ENCODE measurements at places on chromosomes 16 and 17.
A peak's percentile ranks its signal among the peaks of the same experiment; 100 is the strongest.

- no peak for DNase-seq
Measured at GRCh38 chr16:14629612-14629918, 495 bp downstream of the PARN start.

- no peak for DNase-seq
Measured at GRCh38 chr16:21568502-21569189, 30.7 kb upstream of the METTL9 start.

- DNase-seq: no peak
Measured at GRCh38 chr16:69083306-69083941, 22.0 kb upstream of the HAS3 start.

DNA sequence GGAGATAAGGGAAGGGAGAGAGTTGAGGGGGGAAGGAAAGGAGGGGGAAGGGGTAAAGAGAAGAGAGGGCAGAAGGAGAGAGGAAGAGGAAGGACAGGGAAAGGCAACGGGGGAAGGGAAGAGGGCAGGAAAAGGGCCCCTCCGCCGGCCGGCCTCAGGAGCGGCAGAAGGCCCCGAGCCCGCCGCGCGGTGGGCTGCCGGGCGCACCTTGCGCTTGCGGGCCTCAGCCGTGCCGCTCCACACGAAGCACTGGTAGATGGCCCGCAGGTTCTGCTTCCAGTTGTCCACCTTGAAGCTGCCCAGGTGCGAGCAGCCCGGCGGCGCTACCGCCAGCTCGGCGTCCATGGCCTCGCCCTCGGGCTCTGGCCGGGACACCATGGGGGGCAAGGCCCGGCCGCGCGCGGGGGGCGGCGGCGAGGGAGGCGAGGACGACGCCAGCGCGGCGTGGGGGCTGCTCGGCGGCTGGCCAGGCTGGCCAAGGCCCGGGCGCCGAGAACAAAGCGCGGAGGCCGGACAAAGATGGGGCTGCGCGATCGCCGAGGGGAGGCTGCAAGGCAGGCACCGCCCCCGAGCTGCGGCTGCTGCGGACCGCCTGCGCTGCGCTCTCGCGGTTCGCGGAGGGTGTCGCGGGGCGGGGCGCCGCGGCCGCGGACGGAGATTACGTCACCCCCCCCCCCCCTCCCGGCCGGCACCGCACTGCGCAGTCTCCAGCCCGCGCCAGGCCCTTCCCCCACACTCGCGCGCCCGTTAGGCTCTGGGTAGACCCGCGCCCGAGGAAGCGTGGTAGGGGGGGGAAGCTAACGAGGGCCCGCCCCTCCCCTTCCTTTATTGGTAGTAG is at the start of gene USP22:
Gene USP22, minus strand, starts transcription at position 554 of the 838 bp plus-strand sequence. Its CDS starts 176 bp downstream, at position 378.
- no peak for DNase-seq

GRCh38 chr17:71632328-71632727 is 488.5 kb upstream of the SOX9 start:
- peak; percentile 4 for DNase-seq

GRCh38 chr17:9386401-9386800 is 189.2 kb downstream of the STX8 start:
- no peak for DNase-seq

DNA sequence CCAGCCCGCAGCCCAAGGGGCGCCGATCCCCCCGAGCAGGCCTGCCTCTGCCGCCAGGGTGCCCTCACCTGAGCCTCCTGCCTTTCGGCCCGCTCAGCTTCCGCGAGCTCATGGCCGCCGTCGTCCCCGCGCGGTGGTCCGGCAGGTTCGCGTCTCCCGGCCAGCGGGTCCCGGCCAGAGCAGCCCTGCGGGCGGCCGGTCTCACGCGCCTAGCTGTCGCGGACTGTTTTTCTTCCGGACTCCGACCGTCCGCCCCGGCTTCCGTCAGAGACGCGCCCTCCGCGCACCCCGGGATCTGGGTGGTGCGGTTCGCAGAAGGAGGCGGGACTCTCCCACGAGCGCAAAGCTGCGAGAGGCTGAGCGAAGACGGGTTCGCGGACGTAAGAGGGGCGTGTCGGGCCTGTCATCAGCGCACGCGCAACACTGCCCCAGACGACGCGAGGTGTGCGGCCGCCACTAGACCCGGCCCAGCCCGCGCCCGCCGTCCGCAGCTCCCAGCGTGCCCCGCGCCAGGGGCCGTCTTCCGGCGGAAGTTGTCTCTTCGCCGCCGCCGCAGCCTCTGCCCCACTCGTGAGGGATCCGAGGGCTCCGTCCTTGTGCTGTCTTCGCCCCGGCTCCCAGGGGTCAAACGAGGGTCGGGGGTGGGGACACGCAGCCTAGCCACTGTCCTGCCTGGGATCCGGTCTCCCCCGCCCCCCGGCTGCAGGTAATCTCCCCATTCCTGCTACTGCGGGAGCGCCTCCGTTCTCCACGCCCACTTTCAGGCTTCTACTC is at the start of gene INPP5K:
Gene INPP5K, minus strand, starts transcription at position 225 of the 774 bp plus-strand sequence. Its CDS starts 113 bp downstream, at position 112.
- DNase-seq: peak; percentile 97

DNA sequence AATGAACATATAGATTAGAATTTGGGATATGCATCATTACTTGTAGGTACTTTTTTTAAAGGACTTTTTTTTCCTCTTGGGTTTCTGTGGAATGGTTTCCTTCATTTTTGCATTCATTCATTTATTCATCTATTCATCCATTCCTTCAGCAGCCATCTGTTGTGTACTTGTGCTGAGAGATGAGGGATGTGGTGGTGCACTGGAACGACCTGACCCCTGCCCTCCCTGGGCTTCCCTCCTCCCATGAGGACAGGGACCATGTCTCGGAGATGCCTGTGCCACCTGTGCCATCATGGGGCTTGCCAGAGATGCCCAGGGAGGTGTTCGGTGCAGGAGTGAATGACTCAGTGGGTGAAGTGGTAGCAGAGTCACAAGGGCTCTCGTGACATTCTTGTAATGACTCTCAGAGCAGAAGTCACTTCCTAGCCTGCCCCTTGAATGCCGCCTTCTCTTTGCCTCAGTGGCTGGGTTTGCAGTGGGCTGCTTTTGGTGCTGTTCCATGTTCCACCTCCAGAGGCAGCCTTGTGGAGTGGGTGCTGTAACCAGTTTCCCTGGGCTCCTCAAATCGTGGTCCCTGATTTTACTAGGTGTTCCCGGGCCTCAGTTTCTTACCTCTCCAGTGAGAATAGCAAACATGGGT is 43.9 kb downstream of the CLEC16A start:
- DNase-seq: no peak

All from NCI-H2171 (cell line).